ENCODE measurements at places on chromosomes 11 and 22. TPM values are rescaled to one million over a fixed set of nuclear protein-coding genes. Genes with fewer than 3 reads are reported as not detected.

NCAM1 gene
- 819 TPM for total RNA-seq

DNA sequence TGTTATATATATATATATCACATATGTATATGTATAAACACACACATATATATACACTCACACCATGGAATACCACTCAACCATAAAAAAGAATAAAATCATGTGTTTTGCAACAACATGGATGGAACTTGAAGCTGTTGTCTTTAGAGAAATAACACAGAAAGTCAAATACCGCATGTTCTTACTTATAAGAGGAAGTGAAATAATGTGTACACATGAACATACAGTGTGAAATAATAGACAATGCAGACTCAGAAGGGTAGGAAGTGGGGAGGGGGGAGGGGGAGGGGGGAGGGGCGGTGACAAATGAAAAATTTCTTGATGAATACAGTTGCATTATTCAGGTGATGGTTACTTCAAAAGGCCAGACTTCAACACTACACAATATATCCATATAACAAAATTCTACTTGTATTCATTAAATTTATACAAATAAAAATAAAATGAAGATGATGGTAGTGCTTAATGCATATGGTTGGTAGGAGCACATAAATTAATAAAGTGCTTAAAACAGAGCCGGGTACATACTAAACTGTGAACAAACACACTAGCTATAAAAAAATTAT is 5.8 kb upstream of the OR5B2 start:
- DNase-seq: no peak

CENPM gene
- 3.4 TPM for total RNA-seq

TUB gene
- total RNA-seq: 2.8 TPM

DNA sequence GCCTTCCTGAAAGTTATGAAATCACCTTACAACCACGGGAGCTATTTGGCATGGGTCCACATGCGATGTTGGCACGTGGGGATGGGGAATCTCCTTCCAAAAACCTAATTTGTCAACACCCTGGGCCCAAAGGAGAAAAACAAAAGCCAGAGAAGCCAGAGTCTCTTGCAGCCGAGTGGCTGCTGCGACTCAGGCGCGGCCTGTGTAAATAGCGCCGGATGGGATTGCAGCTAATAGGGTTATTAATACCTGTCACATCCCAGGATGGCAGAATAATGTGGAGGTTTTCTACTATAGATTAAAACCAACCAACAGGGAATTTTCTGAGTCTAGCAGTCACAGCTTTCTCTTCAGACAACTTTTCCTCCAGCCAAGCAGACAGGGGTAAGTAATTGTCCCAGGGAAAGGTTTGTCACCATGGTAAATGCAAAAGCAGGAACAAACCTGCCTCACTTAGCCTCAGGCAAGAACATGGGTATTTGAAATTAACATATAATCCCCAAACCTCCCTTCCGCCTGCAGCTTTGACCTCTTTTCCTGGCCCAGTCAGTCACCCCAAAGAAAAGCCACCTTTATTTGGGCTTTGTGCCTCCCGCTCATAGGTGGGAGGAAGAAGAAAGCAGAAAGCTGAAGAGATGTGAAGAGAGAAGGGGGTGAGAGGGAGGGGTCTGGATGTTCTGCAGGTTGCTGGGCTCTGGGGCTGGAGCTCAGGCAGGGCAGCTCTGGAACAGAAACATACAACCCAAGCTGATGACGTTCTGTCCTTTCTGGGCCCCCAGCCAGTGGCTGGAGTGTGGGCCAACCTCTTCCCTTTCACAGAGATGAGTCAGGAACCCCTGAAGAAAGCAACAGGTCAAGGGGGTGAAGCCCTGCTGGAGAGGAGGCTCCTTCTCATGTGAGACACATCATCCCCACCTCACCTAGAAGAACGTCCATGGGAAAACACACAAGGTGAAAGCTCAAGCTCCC is 376.5 kb downstream of the NXPE2 start:
- DNase-seq: no peak

GRCh38 chr11:1929621-1930461 is 10.3 kb downstream of the TNNT3 start:
- peak; percentile 11 for DNase-seq

GRCh38 chr11:66294626-66295620 is 3.2 kb downstream of the TMEM151A start:
- DNase-seq: no peak

ALKBH8 gene
- total RNA-seq: 6.4 TPM

DNA sequence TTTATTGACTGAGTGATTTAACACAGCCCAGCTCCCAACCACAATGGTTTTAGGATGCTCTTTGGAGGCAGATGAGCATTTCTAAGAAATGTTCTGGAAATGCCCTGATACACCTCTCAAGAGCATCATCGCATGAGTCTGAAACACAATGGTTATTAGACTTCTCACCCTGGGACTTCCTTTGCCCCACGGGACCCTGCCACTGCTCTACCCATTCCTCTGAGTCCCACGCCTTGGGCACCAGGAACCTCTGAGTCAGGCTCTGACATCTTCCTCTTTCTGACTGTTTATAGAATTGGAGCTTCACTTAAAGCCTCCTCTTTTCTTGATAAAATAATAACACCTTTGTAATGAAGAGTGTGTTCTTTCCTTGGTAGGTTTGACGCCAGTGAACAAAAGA is 85.6 kb upstream of the PARVA start:
- no peak for DNase-seq

SOX6 gene
- total RNA-seq: 1.4 TPM

TSPAN18 gene
- 80.4 TPM for total RNA-seq

SYT12 gene
- 0.37 TPM for total RNA-seq

DEFB131B gene
- total RNA-seq: not detected

GRCh38 chr11:90449606-90450005 is 226.8 kb upstream of the CHORDC1 start:
- no peak for DNase-seq

DNA sequence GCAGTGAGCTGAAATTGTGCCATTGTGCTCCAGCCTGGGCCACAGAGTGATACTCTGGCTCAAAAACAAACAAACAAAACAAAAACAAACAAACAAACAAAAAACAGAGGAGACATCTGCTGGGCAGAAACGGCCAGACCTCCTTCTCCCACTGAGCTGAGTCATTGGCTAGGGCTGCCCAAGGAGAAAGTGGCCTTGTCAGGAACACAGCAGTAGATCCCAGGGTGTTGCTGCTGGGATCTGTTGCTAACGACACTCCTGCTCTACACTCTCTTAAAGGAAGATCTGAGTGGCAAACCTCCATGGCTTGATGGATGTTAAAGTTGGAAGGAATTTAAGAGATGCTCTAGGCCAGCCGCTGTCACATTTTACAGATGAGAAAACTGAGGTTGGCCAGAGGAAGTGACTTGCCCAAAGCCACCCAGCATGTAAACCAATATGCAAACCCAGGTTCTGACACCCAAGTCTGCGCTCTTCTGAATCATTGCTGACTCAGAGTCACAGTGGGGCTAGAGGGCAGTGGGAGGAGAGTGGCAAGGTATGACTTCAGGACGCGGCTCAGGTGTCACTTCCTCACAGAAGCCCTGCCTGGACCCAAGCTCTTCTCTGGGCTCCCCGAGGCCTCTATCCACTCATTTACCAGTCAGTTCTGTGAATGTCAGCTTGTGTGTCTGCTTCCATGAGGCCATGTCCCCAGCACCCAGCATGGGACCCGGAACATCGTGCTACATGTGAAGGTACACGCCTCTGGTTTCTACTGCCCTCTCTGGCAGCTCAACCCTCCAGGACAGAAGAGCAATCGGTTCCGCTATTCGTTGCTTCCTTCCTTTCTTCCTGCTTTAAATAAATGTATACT is 11.3 kb upstream of the GDPD5 start:
- no peak for DNase-seq

GRCh38 chr11:80846979-80847378 is 1406.1 kb upstream of the TENM4 start:
- DNase-seq: no peak

OR51B2 gene
- not detected for total RNA-seq

GRCh38 chr22:42179616-42180015 is 49.0 kb upstream of the CYP2D6 start:
- DNase-seq: no peak

GRCh38 chr11:3176487-3176886 is 11.4 kb upstream of the OSBPL5 start:
- no peak for DNase-seq

OR52I2 gene
- total RNA-seq: 0.49 TPM

DNA sequence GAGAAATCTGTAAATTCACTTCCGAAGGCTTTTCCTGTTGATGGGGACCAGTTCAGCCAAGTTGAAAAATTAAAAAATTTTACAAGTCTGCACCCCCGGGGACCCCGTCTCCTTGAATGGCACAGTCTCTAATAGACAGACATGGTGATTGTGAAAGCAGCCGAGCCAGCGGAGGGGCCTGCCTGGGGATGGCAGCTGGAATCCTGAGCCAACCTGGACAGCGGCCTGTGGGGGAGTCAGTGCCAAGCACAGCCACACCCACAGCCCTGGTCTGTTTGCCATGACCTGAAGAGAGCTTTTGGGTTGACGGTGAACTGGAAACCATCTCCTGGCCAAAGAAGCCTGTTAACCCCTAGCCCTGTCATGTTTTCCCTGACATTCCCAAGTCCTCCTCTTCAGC is 64.7 kb downstream of the PARVG start:
- DNase-seq: no peak

DNA sequence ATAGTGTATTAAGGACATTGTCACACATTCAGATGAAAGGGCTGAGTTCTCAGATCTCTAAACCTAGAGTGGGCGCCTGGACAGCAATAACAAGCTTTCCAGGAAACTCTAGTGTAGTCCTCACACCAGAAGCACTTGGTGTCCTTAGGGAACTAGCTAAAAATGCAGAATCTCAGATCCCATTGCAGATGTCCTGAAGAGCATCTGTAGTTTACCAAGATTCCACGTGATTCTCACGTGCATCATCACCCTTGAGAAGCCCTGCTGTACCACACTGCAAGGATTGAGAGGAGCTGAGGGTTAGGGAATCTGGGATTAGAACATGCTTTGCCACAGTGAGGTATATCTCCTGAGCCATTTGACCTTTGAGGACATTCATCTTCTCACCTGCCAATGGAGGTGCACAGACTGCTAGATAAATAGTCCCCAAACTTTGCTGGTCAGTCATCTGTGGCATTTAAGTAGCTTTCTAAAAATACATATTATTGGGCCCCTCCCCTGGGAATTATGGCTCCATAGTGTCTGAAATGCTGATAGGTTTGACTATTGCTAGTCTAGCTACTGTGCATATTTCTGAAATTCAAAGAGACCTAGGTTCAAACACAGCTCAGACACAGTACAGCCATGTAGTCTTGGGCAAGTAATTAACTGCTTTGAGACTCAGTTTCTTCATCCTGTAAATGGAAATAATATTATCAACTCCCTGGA is 1068.9 kb downstream of the OPCML start:
- no peak for DNase-seq

DNA sequence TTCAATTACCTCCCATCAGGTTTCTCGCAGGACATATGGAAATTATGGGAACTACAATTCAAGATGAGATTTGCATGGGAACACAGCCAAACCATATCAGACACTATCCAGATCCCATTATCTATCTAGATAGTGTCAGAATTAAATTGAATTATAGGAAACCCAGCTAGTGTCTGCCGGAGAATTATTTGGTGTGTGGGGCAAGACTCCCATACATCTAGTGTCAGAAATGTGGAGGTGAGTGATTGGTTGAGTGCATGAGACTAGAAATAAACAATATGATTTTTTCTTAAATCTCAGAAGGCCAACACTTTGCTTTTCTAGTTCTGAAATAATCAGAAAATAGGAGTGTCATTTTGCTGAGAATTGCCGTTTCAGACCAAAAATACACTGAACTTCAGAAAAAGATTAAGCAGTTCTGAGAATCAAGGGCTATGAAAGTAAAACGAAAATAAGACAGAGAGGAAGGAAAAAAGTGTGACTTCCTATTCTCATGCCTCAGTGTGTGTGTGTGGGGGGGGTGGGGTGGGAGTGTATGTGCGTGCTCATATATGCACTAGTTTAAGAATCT is 21.3 kb downstream of the CASP12 start:
- no peak for DNase-seq

STK33 gene
- total RNA-seq: 8.5 TPM

- no peak for DNase-seq
Observed at GRCh38 chr11:123392431-123392830, 37.6 kb upstream of the GRAMD1B start.

GRCh38 chr11:71951741-71952310 is 23.0 kb downstream of the RNF121 start:
- no peak for DNase-seq

DNA sequence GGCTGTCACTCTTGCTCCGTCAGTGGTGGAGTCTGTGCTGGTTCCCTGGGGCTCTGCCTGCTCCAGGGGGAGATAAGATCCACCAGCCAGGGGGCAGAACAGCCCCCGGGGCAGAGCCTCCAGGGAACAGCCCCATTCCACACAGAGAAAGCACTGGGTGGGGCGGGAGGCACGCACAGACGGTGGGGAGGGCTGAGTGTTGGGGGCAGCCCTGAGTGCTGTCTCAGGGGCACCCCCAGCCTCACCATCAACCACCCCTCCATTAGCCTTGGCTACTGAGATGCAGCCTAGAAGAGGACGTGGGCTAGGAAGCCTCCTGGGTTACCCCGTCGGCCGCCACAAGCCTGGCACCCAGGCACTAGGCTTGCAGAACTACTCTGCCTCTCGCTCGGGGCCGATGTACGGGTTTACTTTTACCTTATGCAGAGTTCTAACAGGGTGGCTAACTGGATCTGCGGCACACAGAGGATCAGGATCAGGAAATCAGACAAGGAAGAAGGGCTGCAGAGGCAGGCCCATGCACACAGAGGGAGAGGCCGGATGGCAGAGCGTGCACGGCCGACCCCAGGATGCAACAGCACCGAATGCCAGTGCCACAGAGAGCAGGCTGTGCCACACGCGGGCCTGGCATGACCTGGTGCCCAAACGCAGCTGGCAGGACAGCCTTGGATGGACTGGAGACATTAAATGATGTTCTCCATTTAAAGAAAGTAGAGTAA is 140.5 kb downstream of the CTTN start:
- DNase-seq: peak; percentile 15

DNA sequence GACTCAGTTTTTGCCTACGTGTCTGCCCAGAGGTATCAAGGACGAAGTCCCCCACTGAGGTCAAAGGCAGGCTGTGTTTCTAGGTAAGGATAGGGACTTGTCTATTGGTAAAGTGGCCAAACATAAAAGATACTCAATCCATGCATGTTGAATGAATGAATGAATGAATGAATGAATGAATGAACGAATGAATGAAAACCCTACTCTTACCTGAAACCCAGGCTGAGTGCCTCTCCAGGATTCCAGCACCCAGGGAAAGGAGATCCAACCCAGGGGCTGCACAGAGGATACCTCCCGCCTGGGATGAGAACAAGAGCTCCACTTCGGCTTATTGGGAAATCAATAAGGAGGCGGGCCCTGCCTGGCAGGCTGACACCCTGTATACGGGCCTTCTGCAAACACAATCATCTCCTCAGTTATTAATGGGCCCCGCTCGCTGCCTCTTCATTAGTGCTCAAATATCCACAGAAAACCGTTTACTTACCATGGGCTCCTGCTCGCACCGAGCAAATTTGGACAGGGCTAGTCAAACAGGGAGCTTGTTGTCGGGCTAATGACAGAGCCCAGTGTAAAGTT is 177.4 kb downstream of the BUD13 start:
- DNase-seq: peak; percentile 57

DNA sequence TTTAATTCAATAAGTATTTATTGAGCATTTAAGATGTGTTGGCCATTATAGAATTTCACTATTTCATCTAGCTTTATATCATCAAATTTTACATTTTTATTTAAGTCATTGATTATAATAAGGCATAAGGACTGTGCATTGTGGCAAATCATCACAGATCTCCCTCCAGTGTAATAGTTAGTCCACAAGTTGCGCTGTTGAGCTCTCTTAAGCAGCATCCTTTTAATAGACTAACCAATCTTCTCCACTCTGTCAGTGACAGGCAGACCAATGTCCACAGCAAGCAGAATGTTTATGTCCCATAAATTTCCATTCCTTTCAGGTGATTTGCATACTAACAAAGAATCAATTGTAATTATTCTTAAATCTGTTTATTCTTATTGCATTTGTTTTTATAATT is 595.3 kb upstream of the CCDC90B start:
- DNase-seq: no peak
